ENCODE measurements at places on chromosomes 3 and 15.
A peak's percentile ranks its signal among the peaks of the same experiment; 100 is the strongest.

DNA sequence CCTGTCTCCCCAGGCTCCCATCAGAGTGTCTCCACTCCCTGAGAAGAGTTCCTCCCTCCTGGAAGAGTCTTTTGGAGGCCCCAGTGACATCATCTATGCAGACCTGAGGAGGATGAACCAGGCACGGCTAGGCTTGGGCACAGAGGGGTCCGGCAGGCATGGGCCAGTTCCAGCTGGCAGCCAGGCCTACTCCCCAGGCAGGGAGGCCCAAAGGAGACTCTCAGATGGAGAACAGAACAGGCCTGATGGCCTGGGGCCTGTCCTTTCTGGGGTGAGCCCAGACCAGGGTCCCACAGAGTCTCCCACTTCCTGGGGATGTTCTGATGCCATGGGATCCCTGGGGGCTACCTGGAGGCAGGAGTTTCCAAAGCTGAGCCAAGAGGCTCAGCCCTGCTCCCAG is 8.5 kb downstream of the SH2D7 start:
- no peak for DNase-seq
- no peaks in the 10 kb centered on the region for H3K4me1 ChIP-seq
- no peaks in the 10 kb centered on the region for H3K27me3 ChIP-seq
- no peak overlapping the region for H3K27ac ChIP-seq

GRCh38 chr15:88920186-88920891 is 7.2 kb upstream of the MFGE8 start:
- peaks cover 11% of the 10 kb centered on the region for H3K4me1 ChIP-seq
- no peaks in the 10 kb centered on the region for H3K36me3 ChIP-seq
- DNase-seq, result no peak
- H3K4me3 ChIP-seq, result no peak overlapping the region

GRCh38 chr3:116474032-116474780 is 28.9 kb upstream of the LSAMP start:
- H3K4me1 ChIP-seq, result no peaks in the 10 kb centered on the region
- no peaks in the 10 kb centered on the region for H3K36me3 ChIP-seq
- no peak overlapping the region for H3K27ac ChIP-seq

GRCh38 chr3:196708467-196708866 is 3.6 kb downstream of the CEP19 start:
- H3K36me3 ChIP-seq, result no peaks in the 10 kb centered on the region
- no peaks in the 10 kb centered on the region for H3K27me3 ChIP-seq
- no peak overlapping the region for H3K4me3 ChIP-seq
- peaks cover 14% of the 10 kb centered on the region for H3K4me1 ChIP-seq

DNA sequence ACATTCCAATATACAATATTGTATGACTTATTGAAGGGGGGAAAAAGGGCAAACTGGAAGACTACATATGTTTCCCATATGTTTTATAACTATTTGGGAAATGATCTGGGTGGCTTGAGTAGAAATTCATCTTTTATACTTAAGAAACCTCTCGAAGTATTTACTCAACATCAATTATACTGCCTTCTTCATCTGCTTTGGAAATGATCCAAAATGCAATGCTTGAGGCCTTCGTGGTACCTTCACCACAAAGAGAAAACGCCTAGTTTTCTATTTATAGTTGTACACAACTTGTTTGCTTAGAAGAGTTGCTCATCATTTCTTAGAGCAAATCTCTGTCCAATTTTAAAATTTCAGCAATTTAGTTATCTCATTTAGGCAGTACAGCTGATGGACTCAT is 18.8 kb downstream of the ACKR4 start:
- no peaks in the 10 kb centered on the region for H3K27me3 ChIP-seq
- no peaks in the 10 kb centered on the region for H3K36me3 ChIP-seq
- no peak overlapping the region for H3K27ac ChIP-seq
- no peak overlapping the region for H3K4me3 ChIP-seq

- no peaks in the 10 kb centered on the region for H3K36me3 ChIP-seq
- no peaks in the 10 kb centered on the region for H3K27me3 ChIP-seq
- no peak overlapping the region for H3K4me3 ChIP-seq
- no peak overlapping the region for H3K27ac ChIP-seq
Measured at GRCh38 chr3:182913889-182914288, 66.4 kb downstream of the DCUN1D1 start.

DNA sequence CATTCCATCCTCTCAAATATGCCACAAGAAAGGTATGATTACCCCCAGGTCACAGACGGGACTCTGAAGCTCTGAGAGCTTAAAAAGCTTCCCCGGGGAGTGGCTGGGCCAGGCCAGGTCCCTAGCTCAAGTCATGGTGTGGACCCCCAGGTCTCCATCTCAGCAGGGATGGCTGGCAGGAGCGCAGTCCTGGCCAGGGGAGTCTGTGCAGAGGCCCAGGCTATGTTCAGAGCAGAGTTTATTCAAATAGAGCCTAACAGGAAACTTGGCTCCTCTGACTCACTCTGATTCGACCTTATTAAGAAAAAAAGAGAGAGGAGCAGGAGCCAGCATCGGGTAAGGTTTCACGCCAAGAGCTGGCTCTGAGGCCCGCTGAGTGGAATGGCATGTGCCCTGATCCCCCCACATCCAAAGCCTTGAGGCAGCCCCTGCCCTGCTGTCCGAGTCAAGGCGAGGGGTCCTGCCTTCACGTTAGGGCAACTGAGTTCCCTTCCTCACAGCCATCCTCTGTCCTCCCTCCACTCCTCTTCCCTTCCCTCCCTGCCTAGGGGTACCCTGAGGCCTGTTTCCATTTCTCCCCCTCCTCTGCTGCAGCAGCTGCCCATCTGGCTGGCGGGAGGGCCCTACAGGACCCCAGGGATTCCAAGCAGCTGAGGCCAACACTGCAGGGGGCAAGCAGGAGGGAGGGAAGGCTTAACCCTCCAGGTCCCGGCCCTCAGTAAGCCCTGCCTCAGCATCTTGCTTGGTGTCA is 1.9 kb upstream of the LOXL1 start:
- peaks cover 33% of the 10 kb centered on the region for H3K27me3 ChIP-seq
- peak overlapping the region; percentile 85 for H3K27ac ChIP-seq
- H3K36me3 ChIP-seq, result no peaks in the 10 kb centered on the region
- no peak overlapping the region for H3K4me3 ChIP-seq
- DNase-seq, result peak; percentile 30

GRCh38 chr3:30538791-30539190 is 67.6 kb upstream of the TGFBR2 start:
- peak overlapping the region; percentile 2 for H3K27ac ChIP-seq
- H3K36me3 ChIP-seq, result no peaks in the 10 kb centered on the region
- H3K4me1 ChIP-seq, result no peaks in the 10 kb centered on the region
- no peaks in the 10 kb centered on the region for H3K27me3 ChIP-seq
- no peak for DNase-seq

DNA sequence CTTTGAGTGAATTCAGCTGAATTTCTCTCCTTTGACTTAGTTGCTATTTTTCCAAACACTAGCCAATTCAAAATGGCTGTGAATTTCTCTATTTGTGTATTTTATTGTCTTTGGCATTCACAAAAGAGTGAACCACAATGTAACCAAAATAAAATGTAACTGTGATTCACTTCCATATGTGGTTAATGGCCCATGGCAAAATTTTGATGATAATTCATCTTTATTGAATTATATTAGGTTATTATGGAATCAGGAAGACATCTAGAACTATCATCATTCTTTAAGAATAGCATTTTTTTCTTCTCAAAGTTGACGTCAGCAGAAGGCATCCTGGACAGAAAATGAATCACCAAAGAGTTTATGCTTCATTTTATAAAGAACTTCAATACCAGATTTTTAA is 705.3 kb upstream of the NAALADL2 start:
- no peaks in the 10 kb centered on the region for H3K36me3 ChIP-seq
- H3K4me1 ChIP-seq, result no peaks in the 10 kb centered on the region
- DNase-seq, result no peak
- no peak overlapping the region for H3K27ac ChIP-seq
- H3K4me3 ChIP-seq, result no peak overlapping the region

GRCh38 chr15:48493084-48493762 is 152.3 kb downstream of the FBN1 start:
- peak; percentile 16 for DNase-seq
- H3K36me3 ChIP-seq, result peaks cover 33% of the 10 kb centered on the region
- peak overlapping the region; percentile 24 for H3K27ac ChIP-seq
- H3K4me3 ChIP-seq, result no peak overlapping the region
- no peaks in the 10 kb centered on the region for H3K27me3 ChIP-seq
- peaks cover 6% of the 10 kb centered on the region for H3K4me1 ChIP-seq

GRCh38 chr15:43868406-43868805 is 41.6 kb downstream of the WDR76 start:
- H3K4me3 ChIP-seq, result no peak overlapping the region
- no peak overlapping the region for H3K27ac ChIP-seq
- H3K27me3 ChIP-seq, result no peaks in the 10 kb centered on the region
- H3K36me3 ChIP-seq, result no peaks in the 10 kb centered on the region
- H3K4me1 ChIP-seq, result peaks cover 3% of the 10 kb centered on the region

GRCh38 chr3:108011616-108012015 is 79.2 kb downstream of the CD47 start:
- H3K4me3 ChIP-seq, result no peak overlapping the region
- no peak overlapping the region for H3K27ac ChIP-seq
- no peaks in the 10 kb centered on the region for H3K36me3 ChIP-seq
- no peaks in the 10 kb centered on the region for H3K27me3 ChIP-seq
- H3K4me1 ChIP-seq, result no peaks in the 10 kb centered on the region

- H3K27me3 ChIP-seq, result no peaks in the 10 kb centered on the region
- H3K36me3 ChIP-seq, result no peaks in the 10 kb centered on the region
- H3K4me3 ChIP-seq, result peak overlapping the region; percentile 92
- peak overlapping the region; percentile 94 for H3K27ac ChIP-seq
- DNase-seq, result no peak
Measured at GRCh38 chr15:29270169-29270955, 740 bp upstream of the NSMCE3 start.

DNA sequence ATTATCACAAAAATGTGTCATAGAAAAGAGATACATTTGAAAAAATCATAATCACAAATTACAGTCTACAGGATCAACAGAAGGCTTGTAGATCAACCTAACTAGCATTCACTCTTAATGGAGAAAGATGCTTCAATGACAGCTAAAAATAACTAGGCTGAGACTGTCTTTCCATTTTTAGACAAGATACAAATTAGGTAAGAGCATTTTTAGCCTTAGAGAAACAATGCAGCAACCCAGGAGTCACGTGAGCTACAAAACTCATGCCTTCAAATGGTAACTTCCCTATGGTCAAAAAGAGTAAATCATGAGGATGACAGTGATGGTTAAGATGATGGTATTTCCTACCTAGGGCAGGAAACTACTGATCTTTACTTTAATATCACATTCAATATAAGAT is 415.4 kb downstream of the MAGI1 start:
- DNase-seq, result no peak
- H3K4me1 ChIP-seq, result no peaks in the 10 kb centered on the region
- H3K27ac ChIP-seq, result peak overlapping the region; percentile 57
- no peak overlapping the region for H3K4me3 ChIP-seq
- H3K36me3 ChIP-seq, result no peaks in the 10 kb centered on the region

DNA sequence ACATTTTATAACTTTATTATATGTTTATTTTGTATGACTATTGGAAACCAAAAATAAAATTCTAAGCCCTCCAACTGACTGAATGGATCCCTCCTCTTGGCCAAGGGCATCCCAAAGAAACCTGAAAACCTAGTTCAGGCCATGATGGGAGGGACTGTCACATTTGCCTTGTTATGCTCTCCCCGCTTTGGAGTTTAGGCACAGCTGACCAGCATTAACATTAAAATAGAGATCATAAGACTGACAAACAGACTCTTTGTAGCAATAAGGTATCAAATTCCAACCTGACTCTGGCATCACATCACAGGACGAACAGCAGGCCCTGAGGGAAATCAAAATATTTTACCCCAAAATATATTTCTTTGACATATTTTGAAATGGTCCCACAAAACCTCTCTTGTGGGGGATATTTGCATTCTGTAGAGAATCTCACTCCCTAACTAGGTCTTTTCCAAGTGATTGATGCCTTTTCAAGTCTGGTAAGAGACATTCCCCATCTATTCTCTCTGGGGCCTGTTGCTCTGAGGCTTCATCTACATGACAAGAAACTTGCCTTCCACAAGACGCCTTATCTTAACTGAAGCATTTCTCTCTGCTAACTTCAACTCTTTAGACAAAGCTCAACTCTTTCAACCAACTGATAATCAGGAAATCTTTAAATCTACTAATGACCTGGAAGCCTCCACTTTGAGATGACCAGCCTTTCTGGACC is 81.8 kb upstream of the PRR23E start:
- no peak overlapping the region for H3K4me3 ChIP-seq
- no peaks in the 10 kb centered on the region for H3K36me3 ChIP-seq
- no peaks in the 10 kb centered on the region for H3K27me3 ChIP-seq
- H3K4me1 ChIP-seq, result no peaks in the 10 kb centered on the region

DNA sequence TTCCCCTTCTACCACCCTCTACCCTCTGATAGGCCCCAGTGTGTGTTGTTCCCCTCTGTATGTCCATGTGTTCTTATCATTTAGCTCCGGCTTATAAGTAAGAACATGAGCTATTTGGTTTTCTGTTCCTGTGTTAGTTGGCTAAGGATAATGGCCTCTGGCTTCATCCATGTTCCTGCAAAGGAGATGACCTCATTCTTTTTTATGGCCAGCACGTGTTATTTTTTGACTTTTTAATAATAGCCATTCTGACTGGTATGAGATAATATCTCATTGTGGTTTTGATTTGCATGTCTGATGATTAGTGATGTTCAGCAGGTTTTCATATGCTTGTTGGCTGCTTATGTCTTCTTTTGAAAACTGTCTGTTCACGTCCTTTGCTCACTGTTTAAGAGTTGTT is 63.1 kb upstream of the NPHP3 start:
- H3K27me3 ChIP-seq, result no peaks in the 10 kb centered on the region
- peaks cover 26% of the 10 kb centered on the region for H3K4me1 ChIP-seq
- no peak for DNase-seq
- no peak overlapping the region for H3K27ac ChIP-seq
- H3K4me3 ChIP-seq, result no peak overlapping the region

DNA sequence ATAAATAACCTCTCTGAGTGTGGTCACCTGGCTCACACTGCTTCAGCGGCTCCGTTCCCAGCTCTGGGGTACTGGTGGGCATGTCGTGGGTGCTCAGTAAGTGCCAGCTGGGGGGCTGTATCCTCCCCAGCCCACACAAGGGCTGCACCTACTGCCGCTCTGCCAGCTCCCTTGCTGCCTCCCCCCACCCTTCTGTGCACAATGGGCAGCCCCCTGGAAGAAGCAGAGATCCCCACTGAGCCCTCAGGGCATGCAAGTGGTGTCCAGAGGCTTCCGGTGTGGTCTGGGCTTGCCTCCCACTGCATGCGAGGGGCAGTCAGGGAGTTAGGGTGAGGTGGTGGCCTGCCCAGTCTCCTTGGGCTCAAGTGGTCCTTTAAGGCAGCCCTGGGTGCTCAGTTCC is 58.3 kb upstream of the TRPM1 start:
- no peaks in the 10 kb centered on the region for H3K27me3 ChIP-seq
- H3K4me1 ChIP-seq, result peaks cover 14% of the 10 kb centered on the region
- no peak for DNase-seq
- H3K27ac ChIP-seq, result no peak overlapping the region
